Type B pancreatic cell (in vitro differentiated cells): ENCODE measurements at places on chromosomes 4 and X.

DNA sequence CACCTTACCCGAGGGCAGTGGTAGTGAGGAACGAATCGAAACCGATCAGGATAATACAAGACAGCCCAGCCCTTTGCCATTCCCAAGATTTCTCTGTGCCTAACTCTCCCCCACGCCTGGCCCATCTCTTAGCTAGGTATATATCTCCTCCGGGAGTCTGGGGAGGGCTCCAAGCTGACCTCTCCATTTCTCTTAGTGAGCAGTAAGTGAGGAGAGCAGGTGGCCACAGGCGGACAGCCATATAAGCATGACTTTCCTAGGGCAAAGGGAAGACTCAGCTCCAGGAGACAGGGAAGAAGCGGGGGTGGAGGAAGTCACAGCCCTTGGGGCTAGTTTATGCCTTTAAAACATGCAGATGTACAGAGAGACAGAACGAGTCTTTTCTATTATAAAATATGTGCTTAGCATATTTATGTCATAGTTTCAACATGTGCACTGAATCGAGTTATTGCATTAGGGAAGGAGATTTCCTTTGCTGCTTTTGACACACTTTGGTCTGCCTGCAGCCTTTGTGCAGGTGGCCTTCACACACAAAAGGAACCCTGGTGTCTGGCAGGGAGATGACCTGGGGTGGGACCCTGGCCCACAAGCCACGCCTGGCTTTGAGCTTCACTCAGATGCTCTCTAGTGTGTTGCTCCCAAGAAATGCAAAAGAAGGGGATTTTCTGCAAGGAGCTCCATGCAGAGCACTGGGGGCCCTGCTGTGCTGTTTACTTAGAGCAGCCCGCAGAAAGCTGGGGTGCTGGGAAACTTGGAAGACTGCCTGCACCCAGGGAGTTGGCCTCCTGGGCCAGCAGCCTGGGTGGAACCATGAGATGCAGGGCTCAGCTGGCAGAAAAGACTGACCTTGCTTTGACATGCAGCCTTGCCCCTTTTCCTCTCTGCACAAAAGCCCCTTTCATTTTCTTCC, 613.3 kb downstream of the BCOR start:
- no peak for DNase-seq

- DNase-seq: no peak
Observed at GRCh38 chr4:100083289-100083688, 107.0 kb downstream of the DDIT4L start.

GRCh38 chr4:84582302-84582987, 482 bp upstream of the CDS1 start:
- DNase-seq: peak; percentile 98

- no peak for DNase-seq
Observed at GRCh38 chrX:144075432-144075831, 191.6 kb downstream of the UBE2NL start.

- DNase-seq: no peak
Observed at GRCh38 chr4:48526406-48526805, 36.4 kb downstream of the ZAR1 start.

DNA sequence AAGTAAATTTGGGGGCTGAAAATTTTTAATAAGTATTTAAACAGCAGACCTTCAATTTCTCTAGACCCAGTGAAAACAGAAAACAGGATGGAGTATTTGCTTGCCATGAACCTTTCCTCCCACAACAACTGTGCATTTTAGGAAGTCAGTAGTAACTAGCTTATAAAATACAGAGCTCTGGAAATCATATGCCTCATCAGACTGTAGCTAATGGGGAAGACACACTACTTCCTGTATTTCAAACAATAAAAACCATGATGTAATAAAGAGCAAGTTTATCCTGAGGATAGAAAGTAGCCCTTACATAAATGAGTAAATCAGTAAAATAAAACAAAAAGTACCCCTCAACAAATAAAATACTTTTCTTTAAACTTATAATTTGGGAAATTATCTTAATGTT, 280.1 kb upstream of the ZFP42 start:
- no peak for DNase-seq

DNA sequence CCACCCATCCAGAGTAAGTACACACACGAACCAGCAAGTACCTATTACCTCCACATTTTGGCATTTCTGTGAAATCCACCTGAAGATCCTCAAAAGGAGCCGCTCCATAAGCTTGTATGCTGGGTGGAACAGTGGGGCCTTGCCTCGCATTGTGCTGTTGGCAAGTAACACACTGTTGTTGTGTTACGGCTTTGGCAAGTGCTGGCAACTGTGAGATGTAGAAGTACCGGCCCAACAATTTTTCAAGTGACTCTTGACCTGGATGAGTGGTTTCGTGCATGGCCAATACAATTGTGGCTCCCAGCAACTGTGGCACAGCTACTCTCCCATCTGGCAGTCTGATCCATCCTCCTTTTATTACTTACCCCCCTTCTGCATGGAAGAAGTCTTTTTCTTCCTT, 128.7 kb downstream of the CCNB3 start:
- DNase-seq: no peak

GRCh38 chr4:158462611-158463010, 59.1 kb upstream of the RXFP1 start:
- no peak for DNase-seq

GRCh38 chr4:151407466-151408379, 1.3 kb upstream of the FHIP1A start:
- DNase-seq: no peak
